ENCODE measurements at places on chromosomes 5 and 9.
A peak's percentile ranks its signal among the peaks of the same experiment; 100 is the strongest.

GRCh38 chr5:57175551-57176309 is 1.9 kb downstream of the GPBP1 start:
- peaks cover 16% of the 10 kb centered on the region for H3K4me1 ChIP-seq
- no peaks in the 10 kb centered on the region for H3K36me3 ChIP-seq
- DNase-seq, result no peak
- no peaks in the 10 kb centered on the region for H3K27me3 ChIP-seq
- peak overlapping the region; percentile 100 for H3K27ac ChIP-seq

DNA sequence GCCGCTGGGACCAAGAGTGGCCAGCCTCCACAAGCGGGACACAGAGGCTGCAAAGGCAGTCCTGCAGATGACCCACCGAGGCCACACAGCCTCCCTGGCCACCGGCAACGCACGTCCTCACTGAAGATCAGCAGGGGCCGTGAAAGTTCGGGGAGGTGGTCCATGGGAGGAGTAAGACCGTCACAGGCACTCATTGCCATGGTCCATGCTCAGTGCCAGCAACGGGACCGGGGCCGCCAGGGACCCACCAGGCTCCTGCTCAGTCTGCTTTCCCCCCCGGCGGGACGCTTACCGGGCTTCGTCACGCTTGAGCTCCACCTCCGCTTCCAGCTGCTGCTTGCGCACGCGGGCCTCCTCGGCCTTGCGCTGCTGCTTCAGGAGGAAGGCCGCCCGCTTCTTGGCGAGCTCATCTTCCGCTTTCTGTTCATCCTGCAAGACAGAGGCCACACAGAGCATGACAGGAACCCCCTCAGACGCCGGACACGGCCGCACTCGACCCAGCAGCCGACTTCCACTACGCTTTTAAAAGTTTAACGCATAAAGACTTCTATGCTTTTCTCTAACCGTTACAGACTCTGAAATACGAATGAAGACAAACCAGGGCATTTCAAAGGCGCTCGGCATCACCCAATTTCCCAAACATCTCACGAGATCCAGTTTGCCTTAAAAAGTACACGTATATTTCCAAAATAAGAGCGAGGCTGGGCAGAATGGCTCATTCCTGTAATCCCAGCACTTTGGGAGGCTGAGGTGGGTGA is 88.4 kb downstream of the CAMSAP1 start:
- no peak overlapping the region for H3K27ac ChIP-seq

GRCh38 chr9:129501771-129502319 is 119.1 kb downstream of the C9orf50 start:
- no peak for DNase-seq
- no peaks in the 10 kb centered on the region for H3K27me3 ChIP-seq
- peaks cover under 1% of the 10 kb centered on the region for H3K4me1 ChIP-seq

- H3K4me1 ChIP-seq, result no peaks in the 10 kb centered on the region
- DNase-seq, result no peak
- no peak overlapping the region for H3K4me3 ChIP-seq
- H3K27ac ChIP-seq, result no peak overlapping the region
- no peaks in the 10 kb centered on the region for H3K27me3 ChIP-seq
Observed at GRCh38 chr9:85892401-85892800, 48.5 kb upstream of the NAA35 start.

- H3K36me3 ChIP-seq, result no peaks in the 10 kb centered on the region
- no peaks in the 10 kb centered on the region for H3K4me1 ChIP-seq
- H3K4me3 ChIP-seq, result no peak overlapping the region
- no peak for DNase-seq
- no peak overlapping the region for H3K27ac ChIP-seq
- no peaks in the 10 kb centered on the region for H3K27me3 ChIP-seq
Observed at GRCh38 chr5:29811914-29812679, 1381.4 kb upstream of the CDH6 start.

DNA sequence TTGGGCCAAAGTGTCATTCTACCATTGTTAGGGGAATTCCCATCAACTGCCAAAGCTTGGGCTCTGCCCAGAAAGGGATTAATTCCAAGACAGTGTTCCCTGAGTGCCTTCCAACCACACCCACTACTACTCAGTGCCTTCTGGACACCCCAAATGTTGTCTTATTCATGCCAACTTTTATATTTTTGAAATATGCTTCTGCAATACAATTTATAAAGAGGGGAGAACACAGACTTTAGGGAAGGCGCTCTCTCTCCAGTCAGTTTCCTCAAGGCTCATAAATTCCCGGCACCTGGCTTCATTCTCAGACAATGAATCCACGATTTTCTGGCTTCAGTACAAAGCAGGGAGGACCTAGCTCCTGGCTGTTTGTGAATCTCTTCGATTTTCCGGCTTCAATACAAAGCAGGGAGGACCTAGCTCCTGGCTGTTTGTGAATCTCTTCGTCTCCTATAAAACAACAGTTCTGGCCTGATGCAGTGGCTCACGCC is 120.1 kb upstream of the MYO10 start:
- H3K4me1 ChIP-seq, result no peaks in the 10 kb centered on the region
- no peaks in the 10 kb centered on the region for H3K27me3 ChIP-seq
- H3K27ac ChIP-seq, result no peak overlapping the region
- H3K4me3 ChIP-seq, result no peak overlapping the region
